ENCODE measurements at places on chromosomes 11 and 22.
A peak's percentile ranks its signal among the peaks of the same experiment; 100 is the strongest.

- no peak for DNase-seq
These were observed 26.6 kb upstream of the EI24 start for GRCh38 chr11:125542709-125543108.

DNA sequence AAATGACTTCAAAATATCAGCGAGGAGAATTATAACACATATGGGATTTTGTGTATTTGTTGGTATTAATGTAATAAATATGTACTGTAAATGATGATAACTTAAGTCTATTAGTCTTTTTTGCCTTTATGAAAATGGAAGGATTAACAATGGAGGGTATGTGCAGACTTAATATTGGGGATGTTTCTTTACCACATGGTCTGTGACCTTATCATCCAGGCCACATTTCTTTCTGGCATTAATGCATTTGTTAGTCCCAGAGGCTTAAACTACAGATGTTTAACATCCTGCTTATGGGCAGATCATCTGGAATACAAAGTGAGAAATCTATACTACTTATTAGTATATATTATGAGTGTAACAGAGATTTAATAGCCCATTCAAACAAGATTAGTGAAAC, 64.6 kb downstream of the SOX6 start:
- DNase-seq: no peak

DNA sequence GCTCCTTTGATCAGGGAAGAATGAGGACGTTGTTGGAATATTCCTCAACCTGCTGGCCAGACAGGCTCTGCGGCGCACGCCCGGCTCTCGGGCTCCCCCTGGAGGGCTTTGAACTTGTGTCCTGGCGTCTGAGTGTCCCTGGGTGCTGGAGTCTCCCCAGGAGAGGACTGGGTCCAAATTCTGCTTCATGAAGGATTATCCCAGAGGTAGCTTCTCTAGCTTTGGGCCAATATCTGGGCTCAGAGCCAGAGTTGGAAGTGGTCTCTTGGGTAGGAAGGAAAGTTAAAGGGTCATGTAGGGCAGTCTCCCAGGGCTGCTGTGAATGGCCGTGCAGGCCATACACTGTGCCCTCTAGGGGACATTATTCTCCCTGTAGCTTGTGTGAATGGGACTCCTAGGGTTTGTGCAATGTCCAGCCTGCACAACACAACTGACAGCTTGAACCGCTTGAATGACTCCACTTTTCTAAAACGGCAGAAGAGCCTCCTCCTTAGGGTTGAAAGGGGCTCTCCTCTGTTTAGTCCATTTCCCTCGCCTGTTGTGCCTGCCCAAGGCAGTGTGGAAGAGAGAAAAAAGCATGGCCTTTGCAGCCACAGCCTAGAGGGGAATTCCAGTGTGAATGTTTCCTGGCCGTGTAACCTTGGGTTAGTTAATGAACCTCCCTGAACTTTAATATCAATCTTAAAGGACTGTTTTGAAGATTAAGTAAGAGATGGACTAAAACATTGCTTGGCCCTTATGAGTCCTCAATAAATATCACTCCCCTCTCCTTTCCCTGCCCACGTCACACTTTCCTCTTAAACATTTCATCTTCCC, 111.2 kb upstream of the THY1 start:
- DNase-seq: no peak

DNA sequence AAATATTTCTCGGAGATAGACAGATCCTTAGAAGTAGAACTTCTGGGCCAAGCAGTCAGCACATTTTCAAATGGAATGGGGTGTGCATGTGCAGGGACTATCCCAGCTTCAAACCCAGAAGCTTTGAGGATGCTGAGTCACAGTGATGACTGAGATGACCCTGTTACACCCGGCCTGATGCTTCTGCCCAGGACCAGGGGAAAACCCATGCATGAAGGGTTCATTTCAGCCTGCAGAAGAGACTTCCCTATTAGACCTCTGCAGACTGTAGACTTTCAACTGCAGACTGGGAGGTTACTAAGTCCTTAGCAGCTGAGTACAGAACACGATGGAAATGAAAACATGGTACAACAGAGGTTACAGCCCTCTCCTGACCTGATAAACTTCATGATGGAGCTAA, 3.6 kb upstream of the OR2AT4 start:
- no peak for DNase-seq

GRCh38 chr11:76225122-76225611, 18.9 kb upstream of the WNT11 start:
- no peak for DNase-seq

DNA sequence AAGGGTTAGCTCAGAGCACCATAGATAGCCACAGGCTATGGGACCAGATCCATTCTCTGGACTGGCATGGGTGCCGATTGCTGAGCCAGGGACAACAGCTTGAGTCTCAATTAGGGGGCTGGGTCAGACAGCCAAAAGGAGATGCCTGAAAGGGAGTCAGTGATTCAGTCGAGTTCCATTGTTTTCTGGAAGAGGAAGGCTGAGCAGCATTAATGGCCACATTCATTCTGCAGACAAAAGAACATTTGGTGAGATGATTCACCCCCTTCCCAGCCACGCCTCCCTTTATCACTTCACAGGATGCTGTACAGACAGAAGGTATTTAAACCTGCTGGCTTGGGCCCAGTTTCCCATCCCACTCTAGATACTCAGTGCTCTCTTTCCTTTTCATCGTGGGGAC, 131.9 kb downstream of the ADAMTS15 start:
- no peak for DNase-seq

- DNase-seq: no peak
These were observed 47.6 kb upstream of the RASD2 start for GRCh38 chr22:35493074-35493473.

GRCh38 chr11:35662061-35662648, 420 bp upstream of the TRIM44 start:
- no peak for DNase-seq

- no peak for DNase-seq
These were observed 149.3 kb upstream of the DDI1 start for GRCh38 chr11:103887001-103887658.

DNA sequence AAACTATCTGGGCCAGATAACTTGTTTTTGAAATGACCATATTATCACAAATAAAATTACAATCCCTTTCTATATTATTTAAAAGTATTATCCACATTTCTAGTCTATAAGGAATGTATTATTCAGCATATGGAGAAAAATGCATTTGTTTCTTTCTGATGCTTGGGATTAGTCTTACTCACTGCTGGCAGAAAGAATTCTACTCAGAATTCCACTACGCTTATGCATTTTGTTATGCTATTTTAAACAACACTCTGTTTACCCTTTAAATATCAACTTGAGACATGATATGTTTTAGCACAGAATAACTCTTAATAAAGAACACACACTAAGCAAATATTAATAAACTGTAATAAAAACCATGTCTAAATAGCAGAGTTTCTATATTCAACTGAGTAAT, 77.6 kb upstream of the ANO3 start:
- no peak for DNase-seq

DNA sequence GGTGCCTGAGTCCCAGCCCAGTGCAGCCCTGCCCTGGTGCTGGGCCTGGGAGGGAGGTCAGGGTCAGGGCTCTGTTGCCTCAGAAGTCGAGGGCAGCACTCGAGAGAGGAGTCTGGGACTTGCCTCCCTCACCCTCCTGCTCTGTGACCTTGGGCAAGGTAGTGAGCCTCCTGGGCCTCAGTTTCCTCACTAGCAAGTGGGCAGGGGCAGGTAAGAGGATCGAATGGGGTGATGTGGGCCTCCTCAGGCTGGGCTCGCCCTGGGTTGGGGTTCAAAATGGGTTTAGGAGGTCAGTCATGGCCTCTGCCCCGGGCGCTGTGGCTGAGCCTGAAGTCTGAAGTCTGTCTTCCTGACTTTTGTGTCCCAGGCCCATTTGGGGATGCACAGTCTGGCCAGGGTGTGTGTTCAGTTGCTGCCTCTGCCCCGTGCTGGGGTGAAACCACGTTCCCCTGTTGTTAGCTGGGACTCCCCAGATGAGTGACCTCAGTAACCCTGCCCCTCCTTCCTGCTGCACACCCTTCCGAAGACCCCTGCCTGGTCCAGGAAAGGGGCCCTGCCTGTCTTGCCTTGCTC, 40.9 kb upstream of the CELSR1 start:
- DNase-seq: no peak

DNA sequence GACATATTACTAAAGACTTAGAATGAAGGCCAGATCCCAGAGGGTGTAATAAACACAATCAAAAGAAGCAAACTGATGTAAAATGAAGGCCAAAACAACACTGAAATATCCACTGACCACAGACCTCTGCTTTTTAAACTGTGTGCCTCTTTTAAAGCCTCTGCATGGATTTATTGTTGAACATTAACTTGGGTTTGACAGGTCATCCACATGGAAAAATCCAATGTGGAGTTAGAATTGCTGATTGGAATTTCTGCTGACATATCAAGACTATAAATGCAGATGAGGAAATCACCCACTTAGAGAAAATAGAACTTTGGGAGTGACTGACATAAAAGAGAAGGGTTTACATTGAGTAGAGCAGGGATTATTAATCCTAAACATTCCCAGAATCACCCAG, 853.9 kb upstream of the RAG2 start:
- no peak for DNase-seq

DNA sequence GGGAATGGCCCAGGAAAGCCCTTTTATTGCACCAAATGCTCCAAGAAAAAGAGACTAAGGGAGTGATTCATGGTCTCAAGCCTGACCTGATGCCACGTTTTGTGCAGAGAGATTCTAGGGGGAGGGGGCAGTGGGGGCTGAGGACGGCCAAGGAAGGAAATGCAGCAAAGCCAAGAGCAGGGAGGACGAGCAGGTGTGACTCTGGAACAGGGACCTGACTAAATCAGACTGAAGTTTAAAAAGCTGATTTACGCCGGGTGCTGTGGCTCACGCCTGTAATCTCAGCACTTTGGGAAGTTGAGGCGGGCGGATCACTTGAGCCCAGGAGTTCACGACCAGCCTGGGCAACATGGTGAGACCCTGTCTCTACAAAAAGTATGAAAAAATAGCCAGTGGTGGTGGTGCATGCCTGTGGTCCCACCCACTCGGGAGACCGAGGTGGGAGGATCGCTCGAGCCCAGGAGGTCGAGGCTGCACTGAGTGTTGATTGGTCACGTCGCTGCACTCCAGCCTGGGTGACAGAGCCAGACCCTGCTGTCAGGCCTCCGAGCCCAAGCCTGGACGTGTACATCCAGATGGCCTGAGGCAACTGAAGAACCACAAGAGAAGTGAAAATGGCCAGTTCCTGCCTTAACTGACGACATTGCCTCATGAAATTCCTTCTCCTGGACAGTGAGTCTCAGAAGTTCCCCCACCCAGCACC, 10.8 kb upstream of the IFITM3 start:
- no peak for DNase-seq

DNA sequence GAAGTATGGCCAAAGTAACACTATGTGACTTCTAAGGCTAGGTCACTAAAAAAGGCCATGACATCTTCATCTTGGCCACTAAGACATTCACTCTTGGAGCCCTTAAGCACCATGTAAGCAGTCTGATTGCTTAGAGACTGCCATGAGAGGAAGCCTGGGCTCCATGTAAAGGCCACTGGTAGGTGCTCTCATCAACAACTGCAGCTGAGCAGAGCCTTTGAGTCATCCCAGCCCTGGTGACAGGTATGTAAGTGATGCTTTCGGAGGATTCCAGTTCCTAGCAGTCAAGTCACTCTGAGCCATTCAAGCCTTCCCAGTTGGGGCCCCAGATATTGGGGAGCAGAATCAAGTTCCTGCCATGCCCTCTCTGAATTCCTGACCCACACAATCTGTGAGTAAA, 26.2 kb downstream of the GAB2 start:
- DNase-seq: no peak

- DNase-seq: no peak
These were observed 14.6 kb upstream of the NDUFC2 start for GRCh38 chr11:78094250-78094649.

- DNase-seq: no peak
These were observed 27.9 kb downstream of the RNF169 start for GRCh38 chr11:74776546-74776945.

- DNase-seq: no peak
These were observed 2.0 kb upstream of the PDGFB start for GRCh38 chr22:39246690-39247332.

GRCh38 chr11:113877670-113878055, 2.3 kb upstream of the USP28 start:
- no peak for DNase-seq

DNA sequence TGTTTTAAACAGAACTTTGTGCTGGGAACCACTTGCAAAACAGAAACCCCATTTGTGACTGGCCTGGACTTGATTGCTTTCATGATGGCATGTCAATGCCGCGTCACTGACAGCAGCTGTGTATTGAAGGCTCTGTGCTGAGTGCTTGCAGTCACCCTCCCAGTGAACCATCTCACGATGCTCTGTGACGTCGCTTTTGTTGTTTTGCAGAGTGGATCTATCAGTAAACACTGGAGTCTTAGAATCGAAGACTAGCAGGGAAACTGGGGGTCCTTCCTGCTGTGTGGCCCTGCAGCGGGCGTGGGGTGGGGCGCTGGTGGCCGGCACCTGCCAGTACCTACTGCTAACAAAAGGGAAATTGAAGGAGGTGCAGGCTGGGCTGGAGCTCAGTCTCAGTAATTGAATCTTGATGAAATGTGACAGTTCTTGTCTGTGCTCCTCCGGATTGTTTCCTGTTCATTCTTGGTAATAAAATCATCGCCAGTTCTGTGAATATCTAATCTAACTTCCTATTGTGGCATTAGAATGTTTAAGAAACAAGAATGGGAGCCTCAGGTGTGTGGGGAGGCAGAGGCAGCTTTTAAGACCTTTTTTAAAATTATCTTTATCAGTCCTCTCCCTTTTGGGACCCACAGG, 50.5 kb upstream of the PARVG start:
- no peak for DNase-seq

DNA sequence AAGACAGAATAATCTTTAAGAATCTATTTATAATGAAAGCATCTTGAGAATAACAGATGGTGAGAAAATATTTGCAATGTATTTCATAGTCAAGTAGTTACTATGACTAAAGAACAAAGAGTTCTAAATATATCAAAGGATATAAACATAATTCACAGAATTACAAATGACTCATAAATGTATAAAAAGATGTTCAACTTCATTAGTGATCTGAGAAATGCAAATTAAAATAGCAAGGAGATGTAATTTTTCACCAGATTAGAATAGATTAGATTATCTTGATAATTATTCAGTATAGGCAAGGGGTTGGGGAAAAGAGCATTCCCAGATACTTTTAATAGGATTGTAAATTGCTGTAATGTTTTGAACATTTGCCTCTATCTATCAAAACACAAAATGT, 30.1 kb upstream of the PAMR1 start:
- no peak for DNase-seq

- no peak for DNase-seq
These were observed 469.8 kb downstream of the BRD1 start for GRCh38 chr22:49357661-49358440.

- DNase-seq: peak; percentile 6
These were observed at the start of gene SCUBE1 for GRCh38 chr22:43343262-43343669. TSS of gene SCUBE1 (minus strand) at chr22:43343372. CDS start at chr22:43343261, 111 bp downstream.

GRCh38 chr11:13333456-13333957, 55.9 kb downstream of the BMAL1 start:
- no peak for DNase-seq

- no peak for DNase-seq
These were observed 7.3 kb downstream of the NEAT1 start for GRCh38 chr11:65429724-65430405.

- no peak for DNase-seq
These were observed 89.2 kb downstream of the PLEKHA7 start for GRCh38 chr11:16924826-16925560.

GRCh38 chr11:125268611-125269010, 104.1 kb downstream of the PKNOX2 start:
- no peak for DNase-seq
